Stimulated activated CD4-positive, alpha-beta T cell treated with anti-CD3 and anti-CD28 coated beads, Interleukin-12 subunit alpha, Interleukin-12 subunit beta, amount 100 ng/mL, for 48 hours (primary cell): ENCODE measurements at places on chromosomes 2 and 18.

- no peak for DNase-seq
Measured at GRCh38 chr2:38386377-38386776, 9.3 kb upstream of the ATL2 start.

GRCh38 chr18:45553723-45554388 is 61.4 kb upstream of the SLC14A2 start:
- no peak for DNase-seq

- DNase-seq, result no peak
Measured at GRCh38 chr18:59570101-59570775, 127.0 kb downstream of the CCBE1 start.

DNA sequence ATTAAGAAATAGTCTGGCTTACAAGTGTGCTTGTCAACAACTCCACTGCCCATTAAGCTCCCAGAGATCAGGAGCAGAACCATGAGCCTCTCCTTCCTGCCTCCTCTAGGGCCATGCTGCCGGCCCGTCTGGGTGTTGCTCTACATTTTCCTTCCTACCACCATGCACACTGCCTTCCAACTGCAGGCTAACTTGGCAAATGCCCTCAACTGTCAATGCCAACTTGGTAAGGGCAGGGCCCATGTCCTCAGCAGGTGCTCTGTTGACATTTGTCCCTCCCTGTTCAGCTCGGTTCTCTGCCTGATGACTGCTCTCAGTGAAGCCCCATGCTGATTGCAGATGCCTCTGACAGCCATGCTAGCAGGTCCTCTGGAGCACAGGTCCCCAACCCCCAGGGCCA is 345.2 kb downstream of the ALK start:
- no peak for DNase-seq

DNA sequence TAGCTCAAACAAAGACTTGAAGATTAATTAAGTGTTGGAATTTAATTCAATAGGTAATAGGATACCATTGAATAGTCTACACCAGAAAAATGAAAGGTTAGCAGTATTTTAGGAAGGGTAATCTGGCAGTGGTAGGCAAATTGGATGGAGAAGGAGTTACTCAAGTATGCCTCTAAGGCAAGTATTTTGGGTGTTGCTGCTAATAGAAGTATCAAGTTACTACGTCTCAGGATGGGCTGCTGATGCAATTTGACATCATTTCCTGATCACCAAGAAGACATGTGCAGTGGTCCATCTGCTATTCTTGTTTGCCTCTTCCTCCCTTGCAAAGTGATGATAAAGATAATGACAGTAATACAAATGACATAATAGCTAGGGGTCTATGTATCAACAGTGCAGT is 485.3 kb downstream of the TGIF1 start:
- no peak for DNase-seq

DNA sequence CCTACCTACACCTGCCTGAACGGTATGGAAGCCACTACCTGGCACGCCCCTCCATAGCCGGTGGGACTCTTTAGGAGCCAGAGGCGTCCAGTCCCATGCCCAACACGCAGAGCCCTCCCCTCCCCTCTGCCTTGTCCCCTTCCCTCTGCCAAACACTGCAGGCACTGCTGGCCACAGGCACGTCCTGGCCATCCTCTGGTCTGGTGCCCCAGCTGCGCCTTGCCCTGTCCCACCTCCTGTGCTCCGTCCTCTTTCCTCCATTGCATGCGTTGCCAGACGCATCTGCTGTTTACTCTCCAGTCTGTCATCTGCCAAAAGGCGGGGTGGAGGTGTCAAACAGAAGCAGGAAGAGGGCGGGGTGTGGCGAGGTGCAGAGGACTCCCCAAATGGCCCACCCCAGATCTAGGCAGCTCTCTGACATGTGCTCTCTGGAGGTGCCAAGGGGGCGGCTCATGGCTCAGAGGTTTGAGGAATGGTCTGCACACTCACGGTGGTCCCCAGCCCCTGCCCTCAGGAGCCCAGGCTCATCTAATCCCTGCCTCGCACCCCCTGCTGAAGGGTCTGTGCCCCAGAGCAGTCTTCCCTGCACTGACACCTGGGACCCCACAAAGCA is 45.1 kb downstream of the HS6ST1 start:
- no peak for DNase-seq

DNA sequence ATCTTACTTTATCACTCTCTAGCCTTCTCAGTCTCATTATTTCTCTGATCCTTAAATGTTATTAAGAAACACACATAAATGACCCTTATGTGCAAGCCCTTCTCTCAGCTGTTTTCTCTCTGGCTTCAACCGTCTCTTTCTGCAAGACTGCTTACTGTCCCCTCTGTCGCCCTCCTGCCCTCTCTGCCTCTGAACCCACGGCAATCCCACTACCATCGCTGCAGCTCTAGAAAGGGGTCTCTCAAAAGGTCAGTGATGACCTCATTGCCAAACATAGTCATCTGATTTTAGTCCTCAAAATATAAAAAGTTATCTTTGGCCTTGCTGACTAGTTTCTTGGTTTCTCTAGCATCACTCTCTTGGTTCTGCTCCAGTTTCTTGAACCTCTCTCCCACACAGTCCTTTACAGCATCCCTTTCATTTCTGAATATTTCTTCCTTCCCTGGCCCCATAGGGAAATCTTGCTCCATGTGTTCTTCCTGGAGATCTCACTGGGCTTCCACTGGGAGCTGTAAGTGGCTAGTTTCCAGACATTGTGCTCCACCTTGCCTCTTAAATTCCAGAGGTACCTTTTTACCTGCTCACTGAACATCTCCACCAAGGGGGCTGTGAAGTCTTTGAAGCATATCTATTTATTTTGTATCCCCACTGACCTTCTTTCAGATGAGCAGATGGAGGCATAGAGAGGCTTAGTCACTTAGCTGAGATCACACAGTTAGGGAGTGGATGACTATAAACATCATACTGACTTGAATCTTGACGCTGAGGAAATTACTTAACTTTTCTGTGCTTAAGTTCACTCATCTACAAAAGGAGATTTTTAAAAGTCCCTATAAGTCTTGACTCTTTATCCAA is 96.2 kb downstream of the PDE1A start:
- no peak for DNase-seq

- DNase-seq, result no peak
Measured at GRCh38 chr2:39335930-39336329, 92.2 kb upstream of the CDKL4 start.

GRCh38 chr2:147161746-147162145 is 683.1 kb upstream of the ACVR2A start:
- DNase-seq, result no peak

DNA sequence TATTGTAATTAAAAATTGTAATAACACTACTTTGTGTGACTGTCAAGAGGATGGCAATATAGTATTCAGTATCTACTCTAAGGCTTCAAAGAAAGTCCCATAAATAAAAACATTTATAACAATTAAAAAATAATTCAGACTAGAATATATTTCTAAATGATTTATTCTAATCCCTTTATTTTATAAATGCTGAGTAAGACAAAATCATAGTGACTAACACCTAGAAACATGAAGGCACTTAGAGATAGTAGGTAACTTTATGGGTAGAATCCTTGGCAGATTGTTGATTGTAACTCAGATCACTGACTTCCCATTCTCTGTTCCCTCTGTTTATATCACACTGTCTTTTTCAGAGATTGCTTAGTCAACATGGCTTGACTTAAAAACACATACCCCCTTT is 78.6 kb upstream of the EPB41L5 start:
- DNase-seq, result no peak

- no peak for DNase-seq
Measured at GRCh38 chr2:2703762-2704427, 372.8 kb upstream of the MYT1L start.

DNA sequence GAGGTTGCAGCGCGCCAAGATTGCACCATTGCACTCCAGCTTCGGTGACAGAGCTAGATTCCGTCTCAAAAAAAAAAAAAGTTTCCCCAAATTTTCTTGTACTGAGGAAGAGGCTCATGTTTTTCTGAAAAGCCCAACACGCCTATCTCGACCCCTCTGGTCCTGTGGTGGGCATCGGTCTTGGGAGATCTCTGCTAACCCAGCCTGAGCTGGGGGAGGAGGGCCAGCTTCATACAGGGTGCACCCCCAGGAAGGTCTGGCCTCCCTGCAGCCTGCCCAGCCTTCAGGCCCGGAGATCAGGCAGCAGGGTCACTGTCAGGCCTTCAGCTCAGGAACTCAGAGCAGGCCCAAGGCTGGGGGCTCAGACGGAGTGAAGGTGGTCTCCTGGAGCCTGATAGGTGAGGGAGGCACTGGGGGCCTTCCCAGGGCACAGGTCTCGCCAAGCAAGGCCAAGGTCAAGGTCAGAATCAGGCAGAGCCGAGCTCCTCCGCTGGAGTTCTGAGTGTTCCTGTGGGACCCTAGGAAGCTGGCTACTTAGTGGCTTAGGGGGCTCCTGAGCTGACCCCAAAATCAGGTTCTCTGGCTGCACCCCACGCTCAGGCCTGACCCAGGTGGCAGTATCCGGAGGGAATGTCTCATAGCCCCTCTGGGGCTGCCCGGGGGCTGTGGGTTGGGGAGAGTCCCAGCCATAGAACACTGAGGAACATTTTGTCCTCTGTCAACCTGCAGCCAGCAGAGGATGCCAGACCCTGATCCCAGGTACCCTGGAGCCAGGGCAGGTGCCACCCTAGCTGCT is 37.9 kb upstream of the SMAD7 start:
- DNase-seq, result no peak

- DNase-seq, result no peak
Measured at GRCh38 chr2:224843141-224843540, 127.0 kb upstream of the CCDC195 start.

DNA sequence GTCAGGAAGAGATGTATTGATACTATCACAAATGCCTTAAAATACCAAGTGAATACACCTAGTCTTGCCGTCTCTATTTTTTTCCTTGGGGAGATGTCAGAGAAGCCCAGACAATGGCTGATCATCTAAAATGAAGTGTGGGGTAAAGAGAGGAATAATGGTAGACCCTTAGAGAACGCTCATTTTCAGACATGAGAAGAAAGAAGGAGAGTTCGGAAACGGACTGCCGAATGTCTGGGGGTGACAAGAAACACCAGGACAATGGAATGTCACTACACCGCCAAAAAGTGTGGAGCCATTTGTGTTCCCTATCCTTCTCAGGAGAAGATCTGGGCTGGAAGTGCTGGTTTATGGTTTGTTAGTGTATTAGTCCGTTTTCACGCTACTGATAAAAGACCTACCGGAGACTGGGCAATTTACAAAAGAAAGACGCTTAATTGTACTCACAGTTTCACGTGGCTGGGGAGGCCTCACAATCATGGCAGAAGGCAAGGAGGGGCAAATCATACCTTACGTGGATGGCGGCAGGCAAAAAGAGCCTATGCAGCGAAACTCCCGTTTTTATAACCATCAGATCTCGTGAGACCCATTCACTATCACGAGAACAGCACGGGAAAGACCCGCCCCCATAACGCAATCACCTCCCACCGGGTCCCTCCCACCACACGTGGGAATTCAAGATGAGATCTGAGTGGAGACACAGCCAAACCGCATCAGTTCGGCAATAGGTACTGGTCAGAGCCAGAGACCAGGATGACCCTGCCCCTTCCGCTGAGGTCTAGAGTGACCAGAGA is 743.7 kb downstream of the GALR1 start:
- DNase-seq, result no peak

- no peak for DNase-seq
Measured at GRCh38 chr2:40488101-40488601, 36.3 kb upstream of the SLC8A1 start.

- DNase-seq, result no peak
Measured at GRCh38 chr2:119263656-119264055, 40.0 kb downstream of the STEAP3 start.

DNA sequence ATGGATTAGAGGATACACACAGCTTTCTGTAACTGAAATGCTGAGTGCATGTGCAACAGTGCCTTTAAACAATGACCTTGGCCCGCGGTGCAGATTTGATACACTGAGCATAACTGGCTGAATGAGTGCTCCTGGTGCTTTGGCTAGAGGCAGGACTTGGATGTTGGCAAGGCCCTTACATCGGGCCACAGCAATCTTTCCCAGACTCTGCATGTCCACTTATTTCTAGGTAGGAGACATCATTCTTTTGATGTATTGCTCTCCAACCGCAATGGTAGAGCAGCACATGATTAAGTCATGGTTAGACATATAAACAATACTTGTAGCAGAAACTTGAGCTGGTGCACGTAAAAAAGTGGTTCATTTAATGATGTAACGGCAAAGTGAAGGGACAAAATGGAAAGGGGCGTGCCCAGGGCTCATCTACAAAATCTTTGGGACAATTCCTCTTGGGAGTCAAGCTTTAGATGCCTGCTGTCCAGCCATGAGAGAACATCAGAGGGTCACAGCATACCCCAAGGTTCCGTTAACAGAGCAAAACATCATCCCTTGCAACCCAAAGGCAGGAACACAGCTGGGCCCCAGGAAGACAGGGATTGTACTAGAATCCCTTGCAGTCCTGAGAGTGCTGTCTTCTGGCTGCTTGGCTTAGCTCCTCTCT is 43.4 kb downstream of the RAB31 start:
- no peak for DNase-seq

DNA sequence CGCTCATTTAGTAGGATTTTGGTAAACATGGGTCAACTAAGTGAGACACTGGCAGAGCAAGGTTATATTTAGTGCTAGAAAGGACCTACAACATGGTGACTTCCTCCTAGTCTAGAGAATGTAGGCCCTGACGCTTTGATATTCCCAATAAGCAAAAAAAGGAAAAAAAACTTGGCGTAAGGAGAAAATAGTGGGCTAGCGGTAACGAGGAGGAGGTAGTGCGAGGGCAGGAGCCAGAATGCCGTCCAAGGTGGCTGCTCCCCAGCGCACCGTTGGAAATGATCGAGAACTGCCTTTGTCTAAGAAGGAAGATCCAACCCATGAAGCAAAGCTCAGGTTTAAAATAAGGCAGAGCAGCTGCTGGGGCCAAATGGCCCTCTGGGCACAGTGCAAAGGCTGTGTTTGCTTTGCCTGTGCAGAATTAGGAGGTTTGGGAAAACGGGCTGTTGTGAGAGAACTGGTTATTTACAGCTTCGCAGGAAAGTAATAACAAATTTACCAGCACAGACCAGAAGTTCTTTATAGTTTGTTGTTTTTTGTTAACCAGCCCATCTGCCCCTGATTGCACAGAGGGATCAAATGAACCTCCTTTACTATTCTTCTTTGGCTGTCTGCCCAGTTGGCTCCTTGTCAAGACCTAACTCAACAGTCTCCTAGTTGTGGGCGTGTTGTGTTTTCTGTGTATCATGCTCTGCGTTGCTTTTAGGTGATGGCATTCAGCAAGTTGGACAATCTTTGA is 86.6 kb downstream of the ITGB1BP1 start:
- DNase-seq, result no peak

- DNase-seq, result no peak
Measured at GRCh38 chr2:10619643-10620042, 70.1 kb downstream of the NOL10 start.

DNA sequence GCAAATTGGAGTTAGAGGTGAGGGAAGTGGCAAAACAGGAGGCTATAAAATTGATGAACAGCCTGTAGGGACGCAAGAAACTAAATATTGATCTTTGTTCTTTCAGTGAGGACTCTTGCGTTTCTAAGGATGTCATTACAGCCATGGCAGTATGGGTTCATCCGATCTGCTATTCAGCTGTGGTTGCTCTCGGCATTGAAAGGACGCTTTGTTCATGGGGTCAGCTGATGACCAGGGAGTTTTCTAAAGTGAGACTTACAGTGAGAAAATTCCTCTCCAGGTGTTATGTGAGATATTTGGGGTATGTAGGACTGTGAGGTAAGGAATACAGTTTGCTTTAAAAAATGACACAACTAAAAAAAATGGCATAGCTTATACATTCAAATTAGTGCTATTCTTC is 52.7 kb upstream of the PELI1 start:
- DNase-seq, result no peak

- DNase-seq, result no peak
Measured at GRCh38 chr2:42116195-42117181, 52.7 kb upstream of the EML4 start.
